Non-pigmented ciliary epithelial cell (primary cell): ENCODE measurements at places on chromosomes 2 and 18.

GRCh38 chr2:16587601-16588000 lies 78.0 kb downstream of the CYRIA start:
- no peak for DNase-seq

DNA sequence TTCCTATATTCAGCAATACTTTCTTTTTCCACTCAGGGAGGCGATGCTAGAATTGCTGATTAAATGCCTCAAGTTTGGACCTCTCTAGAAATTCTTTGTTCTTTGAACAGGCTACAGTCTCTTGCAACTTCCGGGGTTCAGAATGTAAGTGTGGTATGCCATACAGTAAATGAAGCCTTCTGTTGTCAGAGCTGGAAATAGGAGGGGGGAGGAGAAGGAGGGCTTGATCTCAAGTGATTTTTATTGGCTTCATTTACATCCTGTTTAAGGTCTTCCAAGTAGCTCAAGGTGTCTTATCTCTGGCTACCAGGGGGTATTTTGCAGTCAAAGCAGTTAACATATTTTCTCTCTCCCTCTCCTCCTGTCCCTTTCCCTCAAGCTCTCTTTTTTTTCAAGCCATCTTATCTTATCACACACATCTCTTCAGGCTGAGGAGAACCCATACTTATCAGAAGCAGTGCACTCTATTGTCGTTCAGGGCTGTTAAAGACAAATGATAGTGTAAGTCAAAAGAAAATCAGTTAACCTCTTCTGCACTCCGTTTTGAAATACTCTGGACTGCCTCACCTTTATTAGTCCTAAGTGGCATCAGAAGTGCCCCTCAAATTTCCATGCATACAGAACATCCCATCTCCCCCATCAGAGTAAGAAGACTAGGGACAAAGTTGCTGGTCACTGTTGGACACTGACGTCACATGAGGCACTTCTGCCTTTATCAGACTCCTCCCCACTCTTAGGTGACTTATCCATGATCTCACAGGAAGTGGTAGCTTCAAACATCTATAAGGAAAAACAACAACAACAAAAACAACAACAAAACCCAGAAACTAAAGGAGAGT lies 112.2 kb downstream of the ZNF521 start:
- no peak for DNase-seq

GRCh38 chr2:74533464-74533863 lies 3.7 kb downstream of the HTRA2 start:
- no peak for DNase-seq

DNA sequence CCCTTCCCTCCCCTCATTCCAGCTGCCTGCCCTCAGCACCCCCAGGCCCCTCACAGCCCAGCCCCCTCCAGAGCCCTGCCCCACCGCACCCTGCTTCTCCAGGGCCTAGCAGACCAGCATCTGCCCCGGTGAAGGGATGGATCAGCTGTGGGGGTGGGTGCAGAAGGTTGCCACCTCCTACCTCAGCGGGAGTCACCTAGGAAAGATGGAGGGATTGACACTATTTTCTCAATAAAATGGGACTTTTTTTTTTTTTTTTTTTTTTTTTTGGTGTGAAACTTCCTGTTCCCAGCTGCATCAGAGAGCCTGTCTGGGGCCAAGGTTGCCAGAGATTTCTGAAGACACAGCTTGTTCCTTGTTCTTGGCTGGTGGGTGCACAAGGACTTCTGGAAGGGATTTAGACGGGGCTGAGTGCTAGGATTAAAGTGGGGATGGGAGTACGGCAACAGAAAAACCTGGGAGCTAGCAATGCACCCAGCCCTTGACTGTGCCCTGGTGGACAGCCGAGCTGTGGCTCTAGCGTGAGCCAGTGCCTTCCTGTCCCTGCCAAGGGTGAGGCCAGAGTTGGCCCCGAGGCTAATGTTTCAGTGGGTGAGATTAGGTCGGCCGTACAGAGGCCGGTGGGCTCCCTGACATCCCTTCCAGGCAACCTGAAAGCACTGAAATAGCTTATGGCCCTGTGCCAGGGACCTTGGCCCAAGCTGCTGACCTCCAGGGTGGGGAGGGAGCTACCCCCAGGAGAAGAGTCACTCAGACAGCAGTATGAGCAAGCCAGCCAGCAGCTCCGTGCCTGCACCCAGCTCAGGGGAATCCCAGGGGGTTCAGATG lies 4.6 kb downstream of the B3GNT7 start:
- DNase-seq, result no peak

GRCh38 chr2:221758076-221758475 lies 186.0 kb upstream of the EPHA4 start:
- no peak for DNase-seq

DNA sequence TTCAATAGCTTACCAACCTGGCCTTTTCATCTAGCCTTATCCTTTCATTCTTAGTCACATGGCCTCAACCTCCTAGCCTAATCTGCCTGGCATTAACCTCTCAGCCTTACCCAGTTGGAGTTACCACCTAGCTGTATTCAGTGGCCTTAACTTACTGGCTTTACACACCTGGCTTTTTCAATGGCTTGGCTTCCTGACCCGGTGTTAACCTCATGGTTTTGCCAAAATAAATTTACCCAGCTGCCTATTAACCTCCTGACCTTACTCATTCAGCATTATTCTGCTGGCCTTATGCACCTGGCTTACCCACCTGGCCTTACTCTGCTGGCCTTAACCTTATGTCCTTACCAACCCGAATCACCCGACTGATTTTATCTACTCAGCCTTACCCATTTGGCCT lies 135.5 kb upstream of the ZSWIM2 start:
- DNase-seq, result no peak

DNA sequence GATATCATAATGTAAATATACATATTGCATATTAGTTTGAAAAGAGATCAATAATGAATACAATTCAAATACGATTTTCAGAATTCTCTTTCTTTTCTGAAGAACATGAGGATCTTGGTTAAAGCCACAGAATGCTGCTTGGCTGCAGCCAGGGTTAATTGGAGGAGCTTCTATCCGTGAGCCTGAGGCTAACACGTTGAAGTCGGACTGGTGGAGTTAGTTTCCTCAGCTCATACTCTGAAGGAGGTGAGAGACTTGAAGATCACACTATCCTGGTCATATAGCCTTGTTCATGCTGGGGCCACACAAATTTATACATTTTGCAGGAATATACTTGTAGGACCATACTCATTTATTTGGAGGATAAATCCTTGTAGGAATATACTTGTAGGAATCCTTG lies 335.8 kb downstream of the TRIB2 start:
- no peak for DNase-seq
